Renal cortical epithelial cell (primary cell): ENCODE measurements at places on chromosomes 12 and 14. TPM values are rescaled to one million over a fixed set of nuclear protein-coding genes. Genes with fewer than 3 reads are reported as not detected.

MTERF2 gene
- total RNA-seq = 3.8 and 14.0 TPM in 2 replicates

TMEM229B gene
- total RNA-seq = 0.69 and 3.9 TPM in 2 replicates

SYNE2 gene
- total RNA-seq = 74.3 and 261 TPM in 2 replicates

C1RL gene
- 31.4 and 68.7 TPM in 2 replicates for total RNA-seq

MAPK1IP1L gene
- total RNA-seq = 25.0 and 39.3 TPM in 2 replicates

FITM1 gene
- 0.25 TPM in 1 of 2 replicates, not detected in the other for total RNA-seq
